ENCODE measurements at places on chromosomes 12 and 14. TPM values are rescaled to one million over a fixed set of nuclear protein-coding genes. Genes with fewer than 3 reads are reported as not detected.

DNA sequence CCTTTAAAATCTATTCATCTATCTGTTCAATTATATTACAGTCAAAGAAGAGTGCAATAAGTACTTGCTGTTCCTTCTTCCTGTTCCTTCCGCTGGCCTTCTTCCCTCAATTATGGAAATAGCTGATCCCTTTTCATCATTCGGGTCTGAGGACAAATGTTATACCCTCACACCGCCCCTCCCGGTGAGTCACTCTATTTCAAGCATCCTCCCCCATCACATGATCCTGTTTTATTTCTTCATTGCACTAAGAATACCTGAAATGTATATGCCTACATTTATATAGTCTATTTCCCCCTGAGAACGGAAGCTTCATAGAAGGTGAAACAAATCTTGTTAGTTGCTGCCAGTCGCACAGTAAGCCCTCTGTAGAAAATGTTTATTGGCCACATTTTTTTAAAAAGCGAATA is 2.5 kb downstream of the SLC38A1 start:
- no peak for DNase-seq

GRCh38 chr14:31622060-31622459 is 60.9 kb downstream of the NUBPL start:
- DNase-seq: no peak

GRCh38 chr12:50387487-50387886 is 8.9 kb downstream of the FAM186A start:
- DNase-seq: no peak

GRCh38 chr12:52582971-52583456 is 9.4 kb upstream of the KRT74 start:
- DNase-seq: peak; percentile 9

DNA sequence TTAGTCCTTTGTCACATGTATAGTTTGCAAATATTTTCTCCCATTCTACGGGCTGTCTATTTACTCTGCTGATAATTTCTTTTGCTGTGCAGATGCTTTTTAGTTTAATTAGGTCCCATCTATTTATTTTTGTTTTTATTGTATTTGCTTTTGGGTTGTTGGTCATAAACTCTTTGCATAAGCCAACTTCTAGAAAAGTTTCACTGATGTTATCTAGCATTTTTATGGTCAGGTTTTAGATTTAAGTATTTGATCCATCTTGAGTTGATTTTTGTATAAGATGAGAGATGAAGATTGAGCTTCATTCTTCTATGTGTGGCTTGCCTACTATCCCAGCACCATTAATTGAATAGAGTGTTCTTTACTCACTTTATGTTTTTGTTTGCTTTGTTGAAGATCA is 1008.4 kb upstream of the ATXN7L3B start:
- no peak for DNase-seq

DNA sequence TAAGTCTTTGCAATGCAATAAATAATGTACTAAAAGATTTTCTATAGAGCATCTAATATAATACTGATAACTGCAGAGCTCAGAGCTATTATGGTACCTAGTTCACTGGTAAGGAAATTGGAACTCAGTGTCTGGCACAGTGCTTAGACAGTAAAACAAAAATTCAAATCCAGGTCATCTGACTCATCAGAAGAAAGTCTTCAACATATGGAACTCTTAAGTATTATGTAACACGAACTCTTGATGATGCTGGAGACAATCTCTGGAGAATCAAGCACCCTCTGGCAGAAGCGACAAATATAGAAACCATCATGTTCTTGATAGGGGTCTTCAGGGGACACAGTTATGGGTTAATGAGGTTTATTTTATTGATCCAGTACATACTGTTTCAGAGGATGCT is 37.3 kb upstream of the TRHDE start:
- DNase-seq: no peak

DNA sequence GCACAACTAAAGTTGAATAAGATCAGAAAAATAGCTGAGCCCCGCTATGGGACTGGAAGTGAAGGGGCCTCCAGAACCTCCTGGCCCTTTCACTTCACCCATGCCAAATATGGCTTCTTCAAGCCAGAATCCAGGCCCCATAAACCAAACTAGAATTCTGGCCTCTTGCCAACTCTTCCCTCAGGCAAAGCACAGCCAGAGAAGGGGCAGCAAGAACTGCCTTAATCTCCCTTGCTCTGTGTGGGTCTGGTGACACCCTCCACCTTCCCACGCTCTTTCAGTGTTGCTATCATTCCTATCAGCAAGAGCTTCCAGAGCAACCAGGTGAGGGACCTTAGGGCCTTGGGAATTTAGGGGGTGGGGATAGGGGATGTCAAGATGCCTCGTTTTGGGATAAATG is 3.1 kb upstream of the PNMA1 start:
- no peak for DNase-seq

GRCh38 chr12:4556735-4557530 is 5.1 kb upstream of the DYRK4 start:
- DNase-seq: no peak

DNA sequence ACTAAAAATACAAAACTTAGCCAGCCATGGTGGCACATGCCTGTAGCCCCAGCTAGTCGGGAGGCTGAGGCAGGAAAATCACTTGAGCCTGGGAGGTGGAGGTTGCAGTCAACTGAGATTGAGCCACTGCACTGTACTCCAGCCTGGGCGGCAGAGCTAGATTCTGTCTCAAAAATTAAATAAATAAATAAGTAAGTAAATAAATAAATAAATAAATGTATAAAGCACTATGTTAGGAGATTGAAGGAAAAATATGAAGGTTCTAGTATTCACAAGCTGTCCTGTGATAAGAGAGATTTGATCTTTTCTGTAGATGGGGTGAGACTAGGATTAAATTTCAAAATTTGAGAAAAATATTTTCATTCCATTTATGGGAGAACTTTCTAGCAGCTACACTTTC is 5.7 kb downstream of the DNAJC22 start:
- DNase-seq: no peak

The KRT80 gene
- total RNA-seq: 1.5 TPM

The SERPINA6 gene
- not detected for total RNA-seq

DNA sequence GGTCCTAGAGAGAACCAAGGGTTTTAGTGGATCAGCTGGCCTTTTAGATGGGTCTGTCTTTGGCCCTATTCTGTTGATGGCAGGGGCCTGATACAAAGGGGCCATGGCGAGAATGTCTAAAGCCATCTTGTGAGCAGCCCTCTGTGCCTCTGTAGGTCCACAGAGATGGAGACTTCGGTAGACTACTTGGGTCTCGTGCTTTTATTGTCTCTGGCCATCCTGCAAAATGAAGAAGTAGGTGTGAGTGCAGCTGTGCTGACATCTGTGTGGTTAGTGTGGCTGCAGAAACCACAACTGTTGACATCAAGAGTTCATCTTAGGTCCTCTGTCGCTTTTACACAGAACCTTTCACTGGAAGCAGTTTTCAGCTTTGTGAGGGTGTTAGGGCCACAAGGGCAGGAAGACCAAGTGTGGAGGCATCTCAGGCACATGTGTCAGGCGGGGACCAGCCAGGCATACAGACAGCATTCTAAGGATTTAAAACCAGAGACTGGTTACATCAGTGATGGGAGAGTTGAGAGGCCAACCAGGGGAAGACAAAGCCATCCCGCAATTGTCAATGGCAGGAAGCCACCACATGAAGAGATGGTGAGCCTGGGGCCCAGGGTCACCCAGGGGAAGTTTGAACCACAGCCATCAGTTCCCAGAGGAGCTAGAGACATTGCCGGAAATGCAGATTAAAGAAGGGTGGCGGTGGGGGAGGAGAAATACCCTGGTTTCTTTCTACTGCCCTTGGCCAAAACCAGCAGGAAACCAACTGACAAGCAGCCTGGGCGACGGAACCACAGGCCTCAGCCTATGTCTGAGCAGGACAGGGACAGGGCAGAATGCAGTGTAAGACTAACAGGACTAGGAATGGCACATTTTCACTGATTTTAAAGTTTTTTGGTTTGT is 13.0 kb upstream of the TPCN1 start:
- DNase-seq: no peak

GRCh38 chr12:55008944-55009585 is 10.7 kb upstream of the NEUROD4 start:
- DNase-seq: no peak

GRCh38 chr14:37375566-37375965 is 177.8 kb downstream of the MIPOL1 start:
- DNase-seq: no peak

- no peak for DNase-seq
These were observed 40.3 kb downstream of the NELL2 start for GRCh38 chr12:44835641-44836379.

- DNase-seq: no peak
These were observed 140.9 kb downstream of the PHLDA1 start for GRCh38 chr12:75890660-75891059.

DNA sequence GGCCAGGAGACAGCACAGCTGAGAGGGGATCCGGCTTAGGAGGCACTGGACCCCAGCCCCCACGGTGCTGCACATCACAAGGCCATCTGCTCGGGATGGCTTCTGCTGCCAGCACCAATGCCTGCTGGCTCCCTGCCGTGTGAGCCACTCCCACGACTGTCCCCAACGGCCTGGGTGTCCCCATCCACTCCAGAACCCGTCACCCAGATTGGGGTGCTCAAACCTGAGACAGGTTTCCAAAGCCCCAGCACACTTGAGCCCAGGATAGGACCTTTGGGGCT is 102.4 kb downstream of the RFLNA start:
- DNase-seq: no peak

The TMBIM4 gene
- total RNA-seq: 112 TPM

- no peak for DNase-seq
These were observed 218.3 kb downstream of the FOXN3 start for GRCh38 chr14:89198544-89199329.

- no peak for DNase-seq
These were observed 49.7 kb downstream of the PSMA6 start for GRCh38 chr14:35341751-35342488.

The MSRB3 gene
- total RNA-seq: 35.3 TPM

DNA sequence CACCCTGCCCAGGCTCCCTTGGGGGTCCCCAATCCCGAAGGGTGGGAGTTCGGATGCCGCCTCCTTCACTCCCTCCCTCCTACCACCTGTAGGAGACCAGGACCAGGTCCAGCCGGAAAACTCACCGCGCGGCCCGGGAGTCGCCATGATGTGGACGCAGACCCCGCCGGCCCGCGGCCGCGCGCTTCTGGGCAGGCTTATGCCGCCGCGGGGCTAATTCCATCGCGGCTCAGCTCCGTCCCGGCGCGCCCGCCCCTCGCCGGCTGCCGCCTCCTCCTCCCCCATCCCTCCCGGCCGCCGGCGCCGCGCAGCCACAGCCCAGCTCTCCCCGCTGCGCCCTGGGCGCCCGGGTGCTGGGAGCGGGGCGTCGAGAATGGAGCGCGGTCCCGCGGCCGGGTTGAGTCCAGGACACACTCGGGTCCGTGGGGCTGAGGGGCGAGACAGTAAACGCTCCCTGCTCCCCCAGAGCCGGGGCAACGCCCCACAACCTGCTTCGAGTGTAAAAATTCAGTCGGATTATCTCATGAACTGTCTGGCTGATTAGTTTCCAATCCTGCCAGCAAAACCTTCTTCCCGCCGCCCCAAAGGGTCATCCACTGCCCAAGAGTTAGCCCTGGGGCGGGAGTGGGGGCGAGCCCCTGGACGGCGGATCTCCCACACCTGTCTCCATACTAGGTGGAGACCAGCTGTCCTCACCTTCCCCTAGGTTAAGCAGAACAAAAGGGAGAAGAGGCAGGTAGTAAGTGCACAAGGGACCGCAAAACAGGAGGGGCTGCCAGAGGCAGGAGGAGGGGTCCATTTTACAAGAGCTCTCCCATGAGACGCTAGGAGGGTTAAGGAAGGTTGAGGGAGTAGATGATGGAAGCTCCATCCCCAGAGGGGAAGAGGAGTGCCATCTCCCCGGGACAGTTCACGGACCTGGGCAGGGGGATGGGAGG is at the start of gene ANO2:
ANO2 (minus strand) TSS at position 189 of the 938 bp plus-strand sequence; CDS start at position 147, 42 bp downstream.
- DNase-seq: no peak

Data from glomerular endothelial cell (primary cell).